ENCODE measurements at places on chromosomes 6 and 20.

- H3K4me1 ChIP-seq = no peaks in the 10 kb centered on the region
- H3K27ac ChIP-seq = peak overlapping the region; percentile 99
- H3K36me3 ChIP-seq = no peaks in the 10 kb centered on the region
- DNase-seq = peak; percentile 59
Observed at GRCh38 chr20:1323830-1324597, 4.9 kb downstream of the SDCBP2 start.

DNA sequence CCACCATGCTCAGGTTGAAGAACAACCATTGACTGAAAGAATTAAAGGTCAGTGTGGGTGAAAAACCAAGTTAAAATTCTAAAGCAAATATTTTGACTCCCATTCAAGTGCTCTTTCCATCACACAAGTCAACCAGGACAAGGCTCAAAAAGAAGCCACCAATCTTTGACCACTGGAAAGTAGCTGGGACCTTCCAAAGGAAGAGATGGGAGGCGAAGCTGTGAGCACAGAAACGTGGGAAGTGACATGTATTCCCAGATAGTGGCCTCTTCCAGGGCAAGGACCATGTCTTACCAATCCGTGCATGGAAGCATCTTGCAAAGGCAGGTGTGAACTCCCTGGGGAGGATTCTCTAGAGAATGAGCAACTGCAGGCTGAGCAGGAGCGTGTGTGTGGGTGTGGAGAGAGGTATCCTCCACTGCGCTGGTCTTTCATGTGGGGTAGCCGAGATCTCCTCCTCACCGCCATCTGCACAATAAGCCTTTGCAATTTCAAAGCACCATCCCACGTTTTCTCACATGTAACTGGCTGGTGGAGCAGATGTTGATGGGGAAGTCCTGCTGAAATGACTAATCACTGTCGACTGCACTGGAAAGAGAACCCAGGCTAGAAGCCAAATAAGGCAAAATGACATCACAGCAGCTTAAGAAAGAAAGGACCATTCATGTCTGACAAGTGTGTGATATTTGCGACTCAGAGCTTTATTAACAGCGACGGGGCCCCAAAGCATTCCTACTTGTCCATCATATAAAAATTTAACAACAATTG is 189.4 kb upstream of the RREB1 start:
- H3K27ac ChIP-seq = no peak overlapping the region
- no peaks in the 10 kb centered on the region for H3K36me3 ChIP-seq
- H3K4me3 ChIP-seq = no peak overlapping the region

- no peak for DNase-seq
- no peaks in the 10 kb centered on the region for H3K27me3 ChIP-seq
- no peak overlapping the region for H3K4me3 ChIP-seq
- H3K4me1 ChIP-seq = no peaks in the 10 kb centered on the region
- no peaks in the 10 kb centered on the region for H3K36me3 ChIP-seq
Observed at GRCh38 chr6:143958839-143959399, 49.1 kb downstream of the PLAGL1 start.

DNA sequence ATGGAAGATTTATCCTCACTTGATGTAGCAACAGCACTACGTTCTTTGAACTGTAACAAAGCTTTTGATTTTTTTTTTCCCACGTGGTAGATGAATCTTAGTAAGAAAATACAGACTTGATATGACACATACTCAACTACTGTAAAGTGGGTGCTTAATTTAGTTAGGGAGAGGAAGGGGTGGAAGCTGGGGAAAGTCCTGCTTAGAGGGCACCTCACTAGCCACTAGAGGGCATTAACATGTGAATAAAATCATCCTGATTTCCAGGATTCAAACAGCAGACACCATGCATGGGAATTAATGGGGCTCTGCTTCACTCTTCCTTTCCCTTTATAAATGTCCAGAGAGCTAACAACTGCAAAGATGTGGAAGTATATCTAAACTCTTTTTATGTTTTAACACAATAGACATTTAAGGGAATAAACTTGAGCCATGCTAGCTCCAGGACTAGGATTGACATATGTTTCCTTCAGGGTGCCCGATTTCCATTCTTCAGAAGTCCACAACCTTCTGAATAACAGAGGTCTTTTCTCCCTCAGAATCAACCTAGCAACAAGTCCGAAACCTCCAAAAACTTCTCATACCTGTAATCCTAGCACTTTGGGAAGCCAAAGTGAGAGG is 250.1 kb downstream of the ATXN1 start:
- no peak for DNase-seq
- H3K27me3 ChIP-seq = no peaks in the 10 kb centered on the region
- peaks cover 3% of the 10 kb centered on the region for H3K4me1 ChIP-seq
- H3K27ac ChIP-seq = no peak overlapping the region

DNA sequence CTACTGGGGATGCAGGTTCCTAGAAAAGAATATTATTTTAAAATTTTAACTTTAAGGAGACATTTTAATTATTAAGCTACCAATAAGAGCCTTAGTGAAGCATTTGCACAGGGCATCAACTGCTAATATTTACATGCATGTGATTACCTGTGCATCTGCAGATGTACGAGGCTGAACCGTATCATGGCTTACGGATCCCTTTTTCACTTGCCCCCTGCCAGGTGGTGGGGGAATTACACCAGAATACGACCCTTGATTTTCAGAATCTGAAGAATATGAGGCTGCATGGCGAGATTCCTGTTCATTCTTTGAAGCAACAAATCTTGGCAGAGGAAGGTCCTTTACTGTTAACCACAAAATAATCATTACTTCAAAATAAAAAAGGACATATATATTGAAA is 42.7 kb downstream of the REPS1 start:
- no peak overlapping the region for H3K27ac ChIP-seq
- no peak for DNase-seq
- no peak overlapping the region for H3K4me3 ChIP-seq
- peaks cover 4% of the 10 kb centered on the region for H3K4me1 ChIP-seq

GRCh38 chr20:5714261-5715041 is 35.8 kb upstream of the SHLD1 start:
- no peak overlapping the region for H3K4me3 ChIP-seq
- no peaks in the 10 kb centered on the region for H3K36me3 ChIP-seq
- DNase-seq = no peak
- H3K27ac ChIP-seq = no peak overlapping the region

- no peaks in the 10 kb centered on the region for H3K36me3 ChIP-seq
- H3K27ac ChIP-seq = no peak overlapping the region
- H3K4me1 ChIP-seq = no peaks in the 10 kb centered on the region
- H3K4me3 ChIP-seq = no peak overlapping the region
- DNase-seq = no peak
- H3K27me3 ChIP-seq = no peaks in the 10 kb centered on the region
Observed at GRCh38 chr6:144757730-144758129, 472.6 kb downstream of the UTRN start.

DNA sequence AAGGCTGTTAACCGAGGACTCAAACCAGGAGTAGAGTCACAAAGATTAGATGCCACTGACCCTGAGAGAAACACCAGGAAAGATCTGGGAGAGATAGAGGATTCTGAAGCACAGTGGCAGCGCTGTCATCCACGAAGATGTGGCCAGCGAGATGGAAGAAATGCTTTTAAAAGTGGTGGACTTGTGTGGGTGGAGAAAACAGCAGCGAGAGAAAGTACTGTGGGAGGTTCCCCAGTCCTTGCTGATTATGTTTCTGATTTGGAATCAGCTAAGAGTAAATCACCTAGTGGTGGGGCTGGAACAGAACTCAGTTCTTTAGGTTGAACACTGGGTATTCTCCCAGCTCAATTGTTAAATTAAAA is 435 bp upstream of the ZNF322 start:
- H3K4me1 ChIP-seq = no peaks in the 10 kb centered on the region
- H3K4me3 ChIP-seq = peak overlapping the region; percentile 86
- peak overlapping the region; percentile 86 for H3K27ac ChIP-seq

DNA sequence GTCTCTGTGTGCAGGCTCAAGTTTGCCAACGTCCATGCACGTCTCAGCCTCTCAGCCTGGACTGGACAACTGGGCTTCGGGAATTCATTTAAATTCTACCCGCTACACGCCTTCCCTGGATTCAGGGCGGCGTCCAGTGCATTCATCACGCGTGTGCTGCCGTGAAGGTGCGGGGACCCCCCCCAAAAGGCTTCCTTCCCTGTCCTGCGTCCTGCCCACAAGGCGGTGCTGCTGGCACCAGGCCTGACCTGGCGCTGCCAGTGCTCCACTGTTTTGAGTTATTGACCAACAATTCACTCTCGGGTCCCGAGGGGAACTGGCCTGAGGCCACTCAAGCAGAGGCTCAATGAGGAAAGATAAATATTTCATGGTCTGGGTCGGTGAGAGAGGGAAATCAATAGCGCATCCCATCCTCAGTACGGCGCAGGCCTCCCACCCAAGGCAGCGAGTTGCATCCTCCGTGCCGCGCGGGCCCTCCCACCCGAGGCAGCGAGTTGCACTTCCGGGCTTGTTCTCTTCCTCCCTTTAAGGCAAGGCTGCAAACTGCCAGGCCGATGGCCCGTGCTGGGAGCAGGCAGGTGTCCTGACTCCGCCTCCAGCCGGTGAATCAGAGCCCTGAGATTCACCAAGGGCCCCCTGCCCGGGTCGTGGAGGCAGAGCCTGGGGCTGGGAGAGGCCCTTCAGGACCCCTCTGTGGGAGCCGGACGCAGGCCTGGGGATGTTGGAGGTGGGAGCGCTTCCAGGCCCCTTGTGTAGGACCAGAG is 22.8 kb upstream of the BHLHE23 start:
- DNase-seq = no peak
- peaks cover 8% of the 10 kb centered on the region for H3K27me3 ChIP-seq
- H3K4me3 ChIP-seq = no peak overlapping the region
- H3K4me1 ChIP-seq = no peaks in the 10 kb centered on the region
- no peaks in the 10 kb centered on the region for H3K36me3 ChIP-seq

GRCh38 chr6:28980852-28981430 is 24.2 kb downstream of the ZNF311 start:
- H3K27ac ChIP-seq = peak overlapping the region; percentile 79
- H3K27me3 ChIP-seq = no peaks in the 10 kb centered on the region
- H3K36me3 ChIP-seq = no peaks in the 10 kb centered on the region
- H3K4me1 ChIP-seq = no peaks in the 10 kb centered on the region
- DNase-seq = peak; percentile 83
- peak overlapping the region; percentile 64 for H3K4me3 ChIP-seq

DNA sequence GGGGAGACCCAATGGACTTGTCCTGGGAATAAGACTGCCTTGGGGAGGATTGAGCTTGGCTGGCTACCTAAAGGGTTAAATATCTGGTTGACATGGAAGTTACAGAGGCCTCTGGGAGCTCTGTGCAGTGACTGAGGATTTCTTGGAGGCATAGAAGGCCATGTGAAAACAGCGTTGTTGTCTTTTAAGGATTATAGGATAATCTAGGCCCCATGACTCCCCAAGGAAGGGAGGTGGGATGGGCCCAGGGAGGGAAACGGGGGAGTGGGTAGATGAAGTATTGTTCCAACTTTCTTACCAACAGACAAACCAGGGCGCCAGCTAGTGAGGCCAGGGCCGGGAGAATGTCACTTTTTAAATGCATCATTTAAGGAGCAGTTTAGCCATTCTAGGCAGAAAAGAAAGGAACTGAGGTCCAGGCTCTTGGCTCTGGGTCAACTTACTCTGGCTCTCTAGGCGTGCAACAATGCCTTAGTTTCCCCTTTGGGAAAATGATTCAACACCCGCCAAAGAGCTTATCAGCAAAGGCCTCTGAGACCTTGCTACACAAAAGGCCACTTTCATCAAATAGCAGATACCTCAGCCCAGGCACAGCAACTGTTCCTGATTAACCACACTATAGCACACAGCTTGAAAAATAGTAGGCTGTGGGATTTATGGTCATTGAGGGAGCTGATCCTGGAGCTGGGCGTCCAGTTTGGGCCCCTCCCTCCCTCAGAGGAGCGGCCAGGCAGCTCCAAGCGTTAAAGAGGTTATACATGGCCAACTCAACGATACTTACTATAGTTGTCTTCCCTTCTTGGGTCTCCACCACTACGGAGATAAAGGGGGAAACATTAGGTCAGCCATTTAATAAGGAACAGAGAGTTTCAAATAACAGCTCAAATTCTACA is 7.0 kb downstream of the MRPS18A start:
- H3K27ac ChIP-seq = no peak overlapping the region
- peaks cover 33% of the 10 kb centered on the region for H3K36me3 ChIP-seq
- no peaks in the 10 kb centered on the region for H3K4me1 ChIP-seq

- H3K4me3 ChIP-seq = no peak overlapping the region
- no peak for DNase-seq
- H3K36me3 ChIP-seq = no peaks in the 10 kb centered on the region
- H3K27me3 ChIP-seq = no peaks in the 10 kb centered on the region
- H3K4me1 ChIP-seq = no peaks in the 10 kb centered on the region
Observed at GRCh38 chr6:45679631-45680030, 301.9 kb upstream of the SUPT3H start.

DNA sequence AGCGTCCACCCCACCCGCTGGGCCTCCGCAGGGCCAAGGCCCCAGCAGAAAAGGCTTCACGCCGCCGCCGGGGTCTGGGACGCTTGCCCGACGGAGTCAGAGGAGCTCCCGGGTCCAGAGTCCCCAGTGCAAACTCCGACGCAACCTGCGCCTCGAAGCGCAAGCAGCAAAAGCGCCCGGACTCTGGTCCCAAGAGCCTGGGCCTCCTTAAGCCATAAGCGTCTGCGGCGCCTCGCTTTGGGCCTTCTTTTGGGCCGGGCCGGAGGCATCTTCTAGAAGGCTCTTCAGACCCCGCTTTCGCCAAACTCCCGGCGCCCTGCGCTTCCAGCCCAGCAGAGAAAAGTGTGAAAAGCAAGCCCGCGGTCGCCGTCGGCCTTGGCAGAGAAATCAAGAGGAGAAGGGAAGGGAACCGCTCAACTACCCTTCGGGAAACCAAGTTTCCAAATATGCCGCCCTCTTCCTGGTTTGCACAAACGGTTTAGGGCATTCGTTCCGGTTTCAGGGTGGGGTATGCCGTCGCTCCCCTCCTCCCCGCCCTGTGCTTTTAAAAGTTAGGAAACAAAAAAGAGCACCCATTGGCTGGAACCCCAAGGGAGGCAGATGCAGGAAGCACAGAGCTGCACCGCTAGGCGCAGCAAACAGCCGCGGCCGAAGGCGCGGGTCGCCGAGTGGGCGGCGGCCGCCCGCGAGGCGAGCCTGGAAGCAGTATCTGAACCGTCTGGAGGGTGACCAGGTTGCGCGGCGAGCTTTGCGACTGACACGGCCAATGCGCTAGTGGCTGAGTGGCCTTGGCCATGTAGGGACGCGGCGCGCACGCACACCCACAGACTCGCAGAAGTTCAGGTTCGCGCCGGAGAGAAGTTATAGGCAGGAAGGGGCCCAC is 1.2 kb downstream of the TBX18 start:
- no peaks in the 10 kb centered on the region for H3K36me3 ChIP-seq
- H3K4me3 ChIP-seq = peak overlapping the region; percentile 100
- H3K4me1 ChIP-seq = peaks cover 2% of the 10 kb centered on the region
- H3K27ac ChIP-seq = peak overlapping the region; percentile 98
- DNase-seq = peak; percentile 92
- H3K27me3 ChIP-seq = no peaks in the 10 kb centered on the region

- no peak overlapping the region for H3K4me3 ChIP-seq
- no peak overlapping the region for H3K27ac ChIP-seq
- DNase-seq = no peak
- H3K4me1 ChIP-seq = no peaks in the 10 kb centered on the region
- no peaks in the 10 kb centered on the region for H3K27me3 ChIP-seq
- no peaks in the 10 kb centered on the region for H3K36me3 ChIP-seq
Observed at GRCh38 chr6:146693342-146693741, 94.6 kb downstream of the ADGB start.

DNA sequence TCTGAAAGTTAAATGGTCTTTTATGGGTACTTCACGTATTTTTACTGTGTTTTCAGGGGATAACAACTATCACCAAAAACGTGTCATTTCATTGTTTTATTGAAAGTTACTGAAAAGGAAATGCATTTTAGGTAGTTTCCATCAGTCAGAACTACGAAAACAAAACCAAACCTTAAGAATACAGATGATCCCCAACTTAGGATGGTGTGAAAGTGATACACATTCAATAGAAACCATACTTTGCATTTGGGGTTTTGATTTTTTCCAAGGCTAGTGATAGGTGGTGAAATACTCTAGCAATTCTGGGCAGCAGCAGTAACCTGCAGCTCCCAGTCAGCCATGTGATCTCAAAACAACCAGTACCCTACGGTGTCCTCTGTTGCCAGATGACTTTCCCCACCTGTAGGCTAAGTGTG is 25.9 kb upstream of the EFHC1 start:
- H3K27me3 ChIP-seq = no peaks in the 10 kb centered on the region
- no peaks in the 10 kb centered on the region for H3K36me3 ChIP-seq
- no peak overlapping the region for H3K4me3 ChIP-seq

Data from ascending aorta (tissue), 2 donors.